ENCODE measurements at places on chromosomes 3 and 15.
A peak's percentile ranks its signal among the peaks of the same experiment; 100 is the strongest.

- ATAC-seq: no peak
Observed at GRCh38 chr3:191393146-191393545, 62.8 kb upstream of the UTS2B start.

- ATAC-seq: no peak
Observed at GRCh38 chr3:166560253-166560652, 723.0 kb upstream of the BCHE start.

DNA sequence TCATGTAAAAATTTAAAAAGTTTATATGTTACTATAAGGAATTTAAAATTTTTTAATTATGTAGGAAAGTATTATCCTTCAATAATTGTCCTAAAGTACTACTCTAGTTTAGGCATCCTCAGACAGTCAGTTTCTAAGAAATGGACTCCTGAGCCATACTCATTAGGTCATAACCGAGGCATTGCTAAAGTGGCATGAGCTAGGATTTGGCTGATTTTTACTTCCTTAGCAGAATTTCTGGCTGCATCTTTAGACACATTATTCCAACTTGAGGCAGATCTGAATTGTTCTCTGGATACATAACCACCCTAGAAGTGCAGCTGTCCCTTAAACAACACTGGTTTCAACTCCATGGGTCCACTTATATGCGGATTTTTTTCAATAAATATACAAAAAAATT is 38.3 kb downstream of the IFT57 start:
- ATAC-seq: no peak

- no peak for ATAC-seq
Observed at GRCh38 chr3:178465260-178466180, 70.7 kb upstream of the KCNMB2 start.

GRCh38 chr3:97822359-97822775 is 556 bp downstream of the CRYBG3 start:
- peak; percentile 69 for ATAC-seq

- peak; percentile 93 for ATAC-seq
Observed at GRCh38 chr3:190053919-190054672, 66.6 kb downstream of the P3H2 start.

- no peak for ATAC-seq
Observed at GRCh38 chr3:39469258-39469657, 1.8 kb downstream of the MOBP start.

- no peak for ATAC-seq
Observed at GRCh38 chr15:39695793-39696192, 86.8 kb downstream of the FSIP1 start.

GRCh38 chr3:190566043-190566933 is 52.4 kb downstream of the IL1RAP start:
- ATAC-seq: peak; percentile 97

DNA sequence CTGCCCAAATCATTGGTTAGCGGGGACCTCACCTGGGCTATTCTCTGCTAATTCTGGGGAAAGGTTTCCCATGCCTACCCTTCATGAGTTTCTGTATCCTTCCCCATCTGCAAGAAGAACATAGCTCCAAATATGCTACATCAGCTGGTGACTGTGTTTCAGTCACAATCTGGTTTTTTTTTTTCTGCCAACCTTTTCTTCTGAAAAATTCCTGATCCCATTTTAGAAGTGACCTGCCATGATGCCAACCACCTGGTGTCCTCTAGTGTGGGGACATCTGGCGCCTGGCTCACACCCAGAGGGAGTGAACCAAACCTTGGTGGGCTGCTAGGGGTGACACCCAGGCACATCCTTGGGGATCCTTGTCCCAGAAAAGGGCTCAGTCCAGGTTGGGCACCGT is 76.1 kb downstream of the CHRD start:
- no peak for ATAC-seq

- ATAC-seq: no peak
Observed at GRCh38 chr3:9622438-9622837, 26.9 kb upstream of the MTMR14 start.

- no peak for ATAC-seq
Observed at GRCh38 chr3:87370007-87370406, 93.6 kb upstream of the POU1F1 start.

DNA sequence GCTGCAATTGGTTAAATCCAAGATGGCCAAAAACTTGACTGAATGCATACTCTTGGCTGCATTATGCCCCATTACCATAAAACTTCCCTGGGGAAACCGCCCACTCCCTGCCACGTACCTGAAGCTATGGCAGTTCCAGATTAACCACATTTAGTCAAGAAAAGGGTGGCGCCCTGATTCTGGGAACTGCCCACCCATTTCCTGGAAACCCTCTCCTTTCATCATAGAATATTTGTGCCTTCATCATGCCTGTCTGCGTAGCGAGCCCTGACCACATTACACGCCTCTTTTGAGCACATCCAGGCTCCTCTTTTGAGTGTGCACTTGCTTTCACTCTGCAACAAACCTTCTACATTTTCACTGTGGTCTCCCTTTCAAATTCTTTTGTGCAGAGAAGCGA is 5.2 kb downstream of the LINS1 start:
- no peak for ATAC-seq

DNA sequence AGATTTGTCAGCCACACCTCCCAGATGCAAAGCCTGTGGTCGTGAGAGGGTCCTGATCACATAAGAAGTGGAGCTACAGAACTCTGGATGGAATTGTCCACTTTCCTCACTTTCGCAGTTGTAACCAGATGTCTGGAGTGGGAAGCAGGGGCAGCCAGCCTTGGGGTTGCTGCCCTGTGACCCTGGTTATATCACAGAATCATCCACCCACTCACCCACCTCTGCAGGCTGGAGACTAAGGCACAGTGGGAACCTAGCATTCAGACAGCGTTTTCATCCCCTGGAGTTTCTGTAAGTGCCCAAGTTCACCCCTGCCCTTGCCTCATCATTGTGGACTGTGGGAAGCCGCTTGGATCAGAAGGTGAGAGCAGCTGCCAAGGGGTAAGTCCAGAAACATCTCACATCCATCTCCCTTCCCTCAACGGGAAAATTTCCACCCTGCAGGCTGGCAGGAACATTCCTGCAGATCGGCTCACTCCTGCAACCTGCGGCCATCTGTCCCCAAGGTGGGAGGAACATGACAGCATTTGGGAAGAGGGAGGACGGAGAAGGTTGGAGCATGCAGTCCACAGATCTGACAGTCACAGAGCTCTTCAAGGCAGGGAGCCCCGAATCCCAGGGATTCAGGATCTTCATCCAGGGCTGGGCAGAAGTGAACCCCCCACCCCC is 2.9 kb upstream of the IQSEC1 start:
- ATAC-seq: no peak

DNA sequence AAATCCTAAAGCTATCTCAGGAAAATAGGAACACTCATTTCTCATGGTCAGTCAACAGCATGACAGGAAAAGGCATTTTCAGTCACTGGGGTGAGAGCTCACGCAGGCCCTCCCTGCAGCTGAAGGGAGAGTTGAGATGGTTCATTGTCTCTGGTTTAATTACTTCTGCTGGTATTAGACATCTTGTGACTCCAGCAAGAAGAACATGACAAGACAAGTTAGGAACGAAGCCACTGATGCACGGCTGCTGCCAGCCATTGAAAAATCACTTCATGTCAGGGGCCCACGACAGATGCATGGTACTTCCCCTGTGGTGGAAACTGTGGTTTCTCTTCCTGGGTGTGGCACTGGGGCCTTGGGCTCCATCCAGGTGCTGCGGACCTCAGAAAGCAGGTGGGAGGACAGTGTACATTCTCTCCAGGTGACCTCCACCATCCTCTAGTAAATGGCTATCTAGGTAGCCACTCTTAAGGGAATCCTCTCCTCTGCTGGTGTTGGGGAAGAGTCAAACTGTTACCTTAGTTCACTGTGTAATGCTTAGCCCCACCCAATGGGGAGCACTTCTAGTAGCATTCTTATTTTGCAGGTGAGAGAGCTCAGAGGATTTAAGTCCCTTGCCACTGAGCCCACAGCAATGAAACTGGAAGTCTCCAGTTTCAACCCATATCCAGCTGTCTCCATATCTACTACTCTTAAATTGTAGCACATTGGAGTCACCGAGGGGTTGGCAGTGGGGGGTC is 274.2 kb downstream of the LRTM1 start:
- no peak for ATAC-seq
